Tibial artery (tissue), 4 donors: ENCODE measurements at places on chromosomes 2 and 18.

DNA sequence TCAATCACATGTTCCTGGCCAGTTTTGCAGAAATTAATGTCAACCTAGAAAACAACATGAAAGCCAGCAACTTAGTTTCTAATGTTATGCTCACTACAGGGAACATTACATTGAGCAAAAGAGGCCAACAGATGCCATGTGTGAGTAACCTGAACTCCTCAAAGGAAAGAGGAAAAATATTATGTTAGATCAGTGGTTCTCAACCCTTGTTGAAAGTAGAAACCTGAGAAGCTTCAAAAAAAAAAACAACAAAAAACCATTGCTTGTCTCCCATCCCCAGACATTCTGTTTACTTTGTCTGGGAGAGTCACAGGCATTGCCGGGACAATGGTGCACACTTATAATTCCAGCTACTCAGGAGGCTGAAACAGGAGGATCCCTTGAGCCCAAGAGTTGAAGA, 57.7 kb downstream of the METTL4 start:
- no peak for DNase-seq

DNA sequence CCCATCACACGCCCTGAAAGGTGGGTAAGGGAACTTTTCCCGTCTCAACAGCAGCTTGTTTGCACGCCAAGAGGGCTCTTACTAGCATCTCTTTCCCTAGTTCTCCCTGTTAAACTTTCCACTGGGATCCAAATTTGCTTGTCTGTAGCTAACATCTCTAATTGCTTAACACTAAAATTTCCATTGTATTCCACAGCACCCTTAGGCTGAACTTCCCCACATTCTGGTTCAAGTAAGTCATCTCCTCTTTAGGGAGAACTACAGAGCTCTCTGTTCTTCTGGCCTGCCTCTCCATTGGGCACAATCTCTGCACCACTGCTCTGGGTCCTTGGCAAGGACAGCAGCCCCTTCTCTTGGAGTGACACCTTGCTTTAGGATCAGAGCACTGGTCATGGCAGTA, 24.0 kb downstream of the UNC50 start:
- DNase-seq: no peak

- DNase-seq: no peak
These were observed 382.4 kb upstream of the SMIM21 start for GRCh38 chr18:75809926-75810255.

DNA sequence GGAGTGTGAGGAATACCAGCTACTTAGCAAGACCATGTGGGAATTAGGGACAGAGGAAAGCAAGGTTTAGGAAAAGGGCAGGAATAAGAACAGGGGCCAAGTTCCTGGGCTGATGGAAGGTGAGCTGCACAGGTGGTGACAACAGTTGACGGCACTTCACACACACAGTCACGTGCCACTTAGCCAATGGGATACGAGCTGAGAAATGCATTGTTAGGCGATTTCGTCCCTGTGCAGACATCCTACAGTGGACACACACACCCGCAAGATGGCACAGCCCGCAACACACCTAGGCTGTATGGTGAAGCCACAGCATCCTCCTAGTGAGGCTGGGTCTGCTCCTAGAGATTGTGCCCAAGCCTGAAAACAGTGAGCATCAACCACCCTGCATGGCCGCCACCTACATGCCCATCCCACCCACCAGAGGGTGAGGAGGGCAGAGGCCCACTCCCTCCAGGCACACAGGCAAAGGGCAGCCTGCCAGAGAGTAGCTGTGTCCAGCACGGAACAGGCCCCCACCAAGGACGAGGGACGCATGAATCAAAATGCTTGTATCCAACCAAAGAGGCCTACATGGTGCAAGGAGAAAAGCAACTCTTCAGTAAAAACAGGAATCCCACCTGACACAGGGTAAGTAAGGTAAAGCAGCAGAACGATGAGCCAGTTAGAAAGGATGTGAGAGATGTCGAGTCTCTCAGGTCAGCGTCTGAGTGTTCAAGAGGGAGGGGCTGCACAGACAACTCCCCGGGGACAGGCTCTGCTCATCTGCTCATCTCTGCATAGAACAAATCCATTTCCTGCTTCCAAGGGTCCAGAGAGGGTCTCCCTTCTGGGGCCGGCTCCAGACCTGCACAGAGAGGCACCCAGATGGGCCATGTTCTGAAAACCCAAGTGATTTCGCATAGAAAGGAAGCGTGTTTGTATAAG, 51.3 kb downstream of the ZNF516 start:
- DNase-seq: no peak

- DNase-seq: no peak
These were observed 72.5 kb downstream of the GULP1 start for GRCh38 chr2:188364033-188364630.

- no peak for DNase-seq
These were observed 89.0 kb downstream of the SLC66A3 start for GRCh38 chr2:11244091-11244826.

- no peak for DNase-seq
These were observed 27.8 kb upstream of the COPS8 start for GRCh38 chr2:237057893-237058300.

DNA sequence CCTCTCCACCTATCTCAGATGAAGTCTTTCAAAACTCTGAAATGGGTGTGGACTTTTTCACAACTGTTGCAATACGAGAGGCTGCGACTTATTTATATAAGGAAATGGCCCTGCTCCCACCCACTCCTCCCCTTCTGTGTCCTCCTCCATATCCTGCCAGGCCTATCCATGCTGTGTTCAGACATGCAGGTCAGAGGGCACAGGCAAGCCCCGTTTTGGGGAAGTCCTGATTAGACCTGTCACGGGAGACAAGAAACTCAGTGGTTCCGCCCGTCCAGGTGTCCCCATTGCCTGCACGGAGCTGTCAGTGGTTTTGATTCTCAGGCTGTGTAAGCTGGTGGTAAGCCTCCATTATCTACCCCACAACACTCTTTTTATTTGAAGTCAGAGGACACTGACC, 99.6 kb upstream of the MGAT5 start:
- peak; percentile 25 for DNase-seq

- no peak for DNase-seq
These were observed 10.0 kb upstream of the ALLC start for GRCh38 chr2:3647831-3648651.

DNA sequence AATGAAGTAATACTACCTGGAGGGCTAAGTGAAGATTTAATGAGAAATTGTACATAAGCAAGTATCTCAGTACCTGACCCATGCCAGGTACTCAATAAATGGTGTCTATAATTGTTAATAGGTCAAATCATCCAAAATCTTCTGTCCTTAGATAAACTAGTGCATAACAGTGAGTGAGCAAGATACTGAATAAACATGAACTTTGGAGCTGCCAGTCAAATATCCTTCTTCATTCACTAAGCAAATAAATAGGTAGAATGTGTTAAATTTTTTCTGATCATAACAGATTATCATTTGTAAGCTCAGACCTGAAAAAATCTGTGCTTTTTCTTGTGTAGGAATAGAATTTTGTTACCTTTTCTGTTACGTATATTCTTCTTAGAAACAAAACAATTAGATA, 39.6 kb downstream of the RAB3GAP1 start:
- DNase-seq: no peak

DNA sequence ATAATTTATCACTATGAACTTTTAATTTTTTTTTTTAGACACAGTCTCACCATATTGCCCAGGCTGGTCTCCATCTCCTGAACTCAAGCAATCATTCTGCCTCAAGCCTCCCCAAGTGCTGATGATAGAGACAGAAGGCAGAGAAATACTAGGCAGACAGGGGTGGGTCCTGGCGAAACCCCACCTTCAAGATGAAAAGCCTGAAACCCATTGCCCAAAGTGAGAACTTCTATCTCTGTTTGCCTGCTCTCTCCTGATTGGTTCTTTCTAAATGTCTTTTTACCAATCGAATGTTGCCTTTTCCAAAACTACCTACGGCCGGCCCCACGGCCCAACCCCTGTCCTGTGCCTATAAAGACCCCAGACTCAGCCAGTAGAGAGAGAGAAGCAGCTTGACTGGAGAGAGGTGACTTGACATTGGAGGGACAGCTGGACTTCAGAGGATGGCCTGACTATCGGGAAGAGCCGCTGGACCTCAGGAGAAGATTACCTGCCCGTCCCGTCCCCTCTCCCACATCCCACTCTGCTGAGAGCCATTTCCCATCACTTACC, 21.9 kb downstream of the PRKD3 start:
- no peak for DNase-seq

GRCh38 chr2:38073211-38074057, 2.5 kb downstream of the CYP1B1 start:
- no peak for DNase-seq

GRCh38 chr18:3717376-3718025, 267.5 kb downstream of the TGIF1 start:
- DNase-seq: no peak

DNA sequence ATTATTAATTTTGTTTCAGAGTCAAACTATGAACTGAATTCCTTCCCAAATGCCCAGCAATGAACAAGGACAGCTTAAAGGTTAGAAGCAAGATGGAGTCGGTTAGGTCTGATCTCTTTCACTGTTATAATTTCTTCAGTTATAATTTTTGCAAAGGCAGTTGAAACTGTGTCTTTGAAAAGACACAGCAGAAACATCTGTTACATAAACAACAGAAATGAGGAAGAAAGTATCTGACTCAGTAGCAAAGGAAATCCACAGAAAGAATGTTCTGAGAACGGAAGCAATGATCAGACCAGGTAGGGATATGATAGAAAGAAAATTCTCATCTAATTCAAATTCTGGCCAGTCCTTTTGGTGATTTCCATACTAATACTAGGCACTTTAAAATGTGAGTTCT, 5.2 kb upstream of the RMC1 start:
- DNase-seq: no peak

GRCh38 chr2:135818937-135819610, 17.9 kb downstream of the LCT start:
- no peak for DNase-seq

- DNase-seq: no peak
These were observed 22.7 kb downstream of the HNMT start for GRCh38 chr2:137987011-137987410.

GRCh38 chr2:41414486-41415230, 633.2 kb upstream of the PKDCC start:
- DNase-seq: no peak

DNA sequence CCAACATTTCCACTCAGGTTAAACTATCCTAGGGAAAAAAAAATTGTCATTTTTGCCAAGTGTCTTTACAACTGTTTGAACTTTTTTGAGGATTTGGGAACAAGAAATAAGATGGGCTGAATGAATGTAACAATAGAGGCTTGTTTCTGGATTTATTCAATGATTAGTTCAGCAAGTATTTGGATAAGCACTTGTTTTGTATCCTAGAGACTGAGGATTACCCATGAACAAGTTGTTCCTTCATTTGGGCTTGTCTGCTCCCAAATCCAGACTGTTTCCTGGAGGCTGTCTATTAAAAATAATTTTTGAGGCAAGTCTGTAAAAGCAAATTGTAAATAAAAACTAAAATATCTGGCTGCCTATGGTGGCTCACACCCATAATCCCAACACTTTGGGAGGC, 62.0 kb upstream of the CSRNP3 start:
- no peak for DNase-seq

- no peak for DNase-seq
These were observed 110.3 kb upstream of the ST6GAL2 start for GRCh38 chr2:106996171-106996769.

GRCh38 chr2:203740871-203741281, 34.4 kb downstream of the CD28 start:
- no peak for DNase-seq

DNA sequence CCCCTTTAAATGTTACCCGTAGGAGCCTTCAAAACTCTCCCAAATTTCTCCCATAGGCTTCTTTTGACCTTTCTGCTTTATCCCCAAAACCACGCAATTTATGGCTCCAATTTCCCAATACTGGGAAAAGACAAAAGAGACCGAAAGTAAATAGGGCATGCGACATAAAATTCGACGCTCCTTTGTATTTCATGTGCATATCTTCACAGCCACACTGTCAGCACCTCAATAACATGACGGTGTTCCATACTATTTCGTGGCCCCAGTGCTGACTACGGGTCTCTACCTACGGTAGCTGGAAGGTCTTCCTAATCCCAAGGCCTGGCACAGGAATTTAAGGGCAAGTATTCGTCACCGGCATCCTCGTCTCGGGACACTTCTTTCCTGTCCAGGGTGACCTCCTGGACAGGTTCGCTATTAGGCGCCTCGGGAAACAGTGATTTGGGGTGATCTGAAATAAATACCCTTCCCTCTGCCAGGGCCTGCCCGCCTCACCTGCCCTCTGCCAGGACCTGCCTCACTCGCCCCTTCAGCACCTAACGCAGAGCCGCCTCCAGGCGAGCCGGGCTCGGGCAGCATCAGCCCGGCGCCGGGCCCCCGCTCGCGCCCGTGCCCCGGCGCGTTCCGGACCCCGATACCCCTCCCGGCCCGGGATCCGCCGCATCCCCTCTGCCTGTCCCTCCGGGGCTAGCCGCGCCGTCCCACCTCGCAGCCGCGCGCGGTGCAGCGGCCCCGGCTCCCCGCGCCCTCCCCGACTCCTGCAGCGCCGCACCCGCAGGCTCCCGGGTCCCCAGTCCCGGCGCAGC, 680 bp downstream of the DTNB start:
- DNase-seq: peak; percentile 48

GRCh38 chr2:237465515-237466148, 21.4 kb upstream of the MLPH start:
- DNase-seq: no peak

- DNase-seq: no peak
These were observed 69.8 kb downstream of the GRB14 start for GRCh38 chr2:164551519-164551918.

DNA sequence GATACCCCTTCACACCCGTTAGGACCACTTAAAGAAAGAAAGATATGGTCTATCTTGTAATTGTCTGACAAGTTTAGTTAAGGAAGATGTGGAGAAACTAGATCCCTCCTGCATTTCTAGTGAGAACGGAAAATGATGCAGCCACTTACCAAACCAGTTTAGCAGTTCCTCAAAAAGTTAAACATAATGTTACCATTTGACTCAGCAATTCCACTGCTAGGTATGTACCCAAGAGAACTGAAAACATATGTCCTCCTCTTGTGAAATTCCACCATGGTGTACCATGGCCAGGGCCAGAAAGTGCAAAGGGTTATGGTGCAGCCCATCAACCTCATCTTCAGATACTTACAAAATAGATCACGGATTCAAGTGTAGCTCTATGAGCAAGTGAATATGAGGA, 79.0 kb upstream of the ID2 start:
- no peak for DNase-seq

DNA sequence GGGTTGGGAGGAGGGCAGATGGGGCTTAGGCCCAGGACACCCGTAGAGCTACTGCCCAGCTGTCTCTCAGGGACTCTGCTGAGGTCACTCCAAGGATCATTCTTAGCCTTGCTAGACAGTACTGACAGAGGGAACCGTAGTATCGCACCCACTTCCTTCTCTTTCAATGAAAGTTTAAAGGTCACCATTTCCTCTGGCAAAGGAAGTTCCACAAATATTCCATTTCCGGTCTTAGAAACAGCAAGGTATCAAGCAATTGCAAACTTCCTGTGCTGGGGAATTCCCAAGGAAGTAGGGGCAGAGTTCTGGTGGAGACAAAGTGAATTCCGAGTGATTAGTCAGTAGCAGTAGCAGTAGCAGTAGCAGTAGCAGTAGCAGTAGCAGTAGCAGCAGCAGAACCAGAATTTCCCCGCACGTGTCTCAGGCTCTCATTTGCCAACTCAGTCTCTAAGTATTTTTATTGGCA, 24.7 kb downstream of the IL1B start:
- DNase-seq: no peak

- DNase-seq: peak; percentile 51
These were observed 21.2 kb upstream of the NTSR2 start for GRCh38 chr2:11691076-11691660.

GRCh38 chr18:13555192-13555591, 171.2 kb downstream of the FAM210A start:
- no peak for DNase-seq

GRCh38 chr2:180101846-180102245, 94.7 kb upstream of the CWC22 start:
- no peak for DNase-seq
